ENCODE measurements at places on chromosomes 7 and 10.

GRCh38 chr7:76381814-76382213 is 23.0 kb upstream of the YWHAG start:
- no peak for DNase-seq

DNA sequence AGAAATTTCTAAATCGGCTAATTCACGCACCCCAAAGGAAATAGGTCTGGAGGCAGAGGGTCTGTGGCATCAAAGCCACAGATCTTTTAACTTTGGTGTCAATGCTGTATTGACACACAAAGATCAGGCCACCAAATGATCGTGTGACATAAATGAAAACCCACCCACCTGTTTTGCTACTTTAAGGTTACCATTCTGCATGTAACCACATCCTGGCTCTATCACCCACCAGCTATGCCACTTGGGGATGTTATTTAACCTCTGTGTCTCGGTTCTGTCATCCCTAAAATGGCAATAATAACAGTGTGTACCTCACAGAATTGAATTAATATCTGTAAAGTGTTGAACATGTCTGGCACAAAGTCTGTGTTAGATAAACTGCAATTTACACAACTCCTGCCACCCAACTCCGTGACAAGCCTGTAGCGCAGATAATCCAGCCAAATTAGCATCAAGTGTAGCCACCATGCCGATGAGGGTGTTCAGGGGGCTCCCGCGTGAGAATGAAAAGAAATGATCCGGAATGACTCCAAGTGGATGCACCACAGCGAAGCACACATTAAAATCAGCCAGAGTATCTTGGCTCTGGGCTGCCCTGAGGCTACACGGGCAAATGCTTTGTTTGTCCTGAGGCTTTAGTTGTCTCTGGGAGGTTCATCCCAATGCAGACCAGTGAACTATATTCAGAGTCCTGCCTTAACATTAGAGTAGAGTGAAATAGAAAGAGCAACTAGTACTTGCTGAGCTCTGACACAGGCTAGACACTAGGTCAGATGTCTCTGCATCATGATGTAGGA is 158.4 kb upstream of the NEBL start:
- no peak for DNase-seq

GRCh38 chr10:24713086-24713485 is 10.6 kb downstream of the ARHGAP21 start:
- no peak for DNase-seq

DNA sequence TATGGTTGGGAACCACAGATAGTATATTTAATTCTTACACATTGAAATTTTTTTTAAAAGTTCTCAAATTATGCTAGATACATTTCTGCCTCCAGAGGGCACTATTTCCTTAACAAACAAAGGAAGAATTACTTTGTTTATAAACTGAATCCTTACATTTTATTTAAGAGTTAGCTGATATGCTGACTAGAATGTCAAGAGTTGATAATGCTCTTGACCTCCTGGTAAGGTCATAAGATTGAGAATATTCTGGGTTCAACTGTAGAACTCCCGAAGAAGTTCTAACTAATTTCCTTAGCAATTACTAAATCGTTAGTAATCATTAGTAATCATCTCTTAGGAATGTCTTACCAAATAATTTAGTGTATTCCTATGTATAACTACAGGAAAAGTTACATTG is 95.3 kb upstream of the CYP26C1 start:
- no peak for DNase-seq

DNA sequence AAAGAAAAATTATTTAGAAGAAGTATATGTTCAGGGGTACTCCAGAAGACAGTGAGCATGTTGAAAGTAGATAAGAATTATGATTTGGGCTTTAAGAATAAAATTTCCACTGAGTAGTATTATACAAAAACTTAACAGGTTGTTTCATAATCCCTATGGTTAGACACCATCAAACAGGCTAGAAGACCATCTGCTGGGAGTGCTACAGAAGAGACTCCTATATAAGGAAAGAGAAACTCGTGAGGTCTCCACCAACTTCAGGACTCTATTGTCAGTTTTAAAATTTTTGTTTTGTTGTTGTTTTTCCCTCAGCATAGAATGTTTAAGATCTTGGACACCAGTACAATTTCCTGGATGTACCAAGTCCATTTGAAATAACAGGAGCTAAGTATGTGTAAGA is 13.1 kb downstream of the DNAJC1 start:
- DNase-seq: no peak

DNA sequence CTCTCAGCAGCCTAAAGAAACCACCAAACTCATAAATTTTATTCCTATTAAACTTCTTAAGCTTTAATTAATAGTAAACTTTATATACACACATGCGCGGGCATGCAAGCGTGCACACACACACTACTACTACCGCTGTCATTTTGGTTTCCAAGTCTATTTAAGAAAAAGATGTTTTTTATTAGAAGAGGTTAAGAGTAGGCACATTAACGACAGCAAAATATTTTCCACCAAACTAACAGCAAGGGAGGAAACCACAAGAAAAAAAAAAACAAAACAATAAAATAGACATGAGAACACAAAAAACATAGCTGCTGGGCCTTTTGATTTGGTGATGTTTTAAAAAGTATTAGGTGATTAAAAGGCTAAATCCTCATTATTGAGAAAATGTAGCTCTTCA is 28.6 kb downstream of the RTKN2 start:
- no peak for DNase-seq

GRCh38 chr7:105388356-105389087 is at the start of gene SRPK2:
SRPK2 (minus strand) TSS chr7:105388921.
- peak; percentile 53 for DNase-seq

DNA sequence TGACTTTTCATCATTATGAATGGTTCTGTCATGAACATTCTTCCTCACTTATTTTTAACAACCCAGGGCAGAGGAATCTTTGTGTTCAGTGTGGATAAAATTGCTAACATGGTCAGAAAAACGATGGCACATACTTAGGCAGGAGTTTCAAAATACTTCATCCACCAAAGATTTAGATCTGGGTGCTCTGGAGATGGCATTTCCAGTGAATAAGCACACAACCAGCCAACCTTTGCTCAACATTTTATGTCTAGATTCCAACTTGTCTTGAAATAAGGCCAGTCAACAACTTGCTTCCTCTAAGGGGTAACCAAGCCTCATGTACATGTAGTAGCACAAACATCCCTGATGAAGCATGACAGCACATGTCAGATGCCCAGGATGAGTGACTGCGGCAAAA is 33.4 kb upstream of the ADRB1 start:
- no peak for DNase-seq

DNA sequence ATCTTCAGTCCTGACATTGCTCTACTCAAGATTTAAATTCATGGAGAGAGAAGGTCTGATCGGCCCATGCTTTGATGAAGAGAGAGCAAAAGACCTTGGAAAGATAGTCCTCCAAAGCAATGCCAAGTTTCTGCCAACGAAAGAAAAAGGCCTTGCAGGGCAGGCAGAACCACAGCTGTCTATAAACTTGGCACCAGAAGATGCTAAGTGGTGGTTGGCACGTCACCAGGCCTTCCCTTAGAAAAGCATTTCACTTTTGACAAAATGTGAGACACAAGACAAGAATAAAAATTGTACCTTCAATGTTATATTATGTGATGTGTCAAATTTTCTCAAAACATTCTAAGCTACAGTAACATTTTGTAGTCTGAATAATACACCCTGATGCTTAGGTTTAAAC is 42.0 kb upstream of the FGFR2 start:
- DNase-seq: no peak

- no peak for DNase-seq
Measured at GRCh38 chr7:132076301-132077035, 499.8 kb downstream of the PLXNA4 start.

DNA sequence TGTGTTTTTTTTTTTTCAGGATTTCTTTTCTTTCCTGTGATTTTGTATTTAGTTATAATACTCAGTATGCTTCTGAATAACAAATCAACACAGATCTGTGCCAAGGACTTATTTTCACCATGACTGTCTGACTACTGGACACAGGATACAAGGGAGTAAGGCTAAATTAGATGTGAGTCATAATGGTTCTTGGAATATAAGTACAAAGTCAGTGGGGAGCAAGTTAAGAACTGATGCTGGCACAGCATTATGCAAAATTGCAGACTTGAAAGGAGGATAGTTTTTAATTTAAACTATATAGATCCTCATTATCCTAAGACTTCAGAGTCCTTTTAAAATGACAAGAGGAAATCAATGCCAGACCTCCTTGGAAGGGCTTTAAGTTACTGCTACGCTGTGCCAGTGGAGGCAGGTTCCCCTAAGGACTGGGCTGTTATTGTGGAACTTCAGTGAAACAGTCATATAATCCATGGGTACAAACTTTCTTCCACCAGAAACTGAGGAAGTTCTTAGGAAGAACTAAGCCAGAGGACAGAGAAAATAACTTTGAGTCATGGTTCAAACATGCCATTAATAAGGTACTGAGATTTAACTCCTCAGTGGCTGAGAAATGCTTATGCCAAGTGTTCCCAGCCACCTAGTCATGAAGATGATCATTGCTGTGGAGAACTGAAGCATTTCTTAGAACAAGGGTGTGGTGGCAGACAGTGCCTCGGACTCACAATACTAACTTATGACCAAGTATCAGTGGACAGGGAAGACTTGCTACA is 531.2 kb downstream of the HTR7 start:
- DNase-seq: no peak

- DNase-seq: no peak
Measured at GRCh38 chr7:137695942-137696341, 150.8 kb downstream of the DGKI start.

GRCh38 chr7:138720286-138720685 is 19.1 kb upstream of the SVOPL start:
- DNase-seq: no peak

GRCh38 chr7:21868576-21868850 is 77.2 kb downstream of the CDCA7L start:
- no peak for DNase-seq

- DNase-seq: no peak
Measured at GRCh38 chr7:143846692-143847091, 55.3 kb downstream of the TCAF1 start.

GRCh38 chr7:128141683-128142195 is 99.3 kb upstream of the LEP start:
- no peak for DNase-seq

GRCh38 chr10:124094419-124094785 is 1.0 kb upstream of the CHST15 start:
- no peak for DNase-seq

DNA sequence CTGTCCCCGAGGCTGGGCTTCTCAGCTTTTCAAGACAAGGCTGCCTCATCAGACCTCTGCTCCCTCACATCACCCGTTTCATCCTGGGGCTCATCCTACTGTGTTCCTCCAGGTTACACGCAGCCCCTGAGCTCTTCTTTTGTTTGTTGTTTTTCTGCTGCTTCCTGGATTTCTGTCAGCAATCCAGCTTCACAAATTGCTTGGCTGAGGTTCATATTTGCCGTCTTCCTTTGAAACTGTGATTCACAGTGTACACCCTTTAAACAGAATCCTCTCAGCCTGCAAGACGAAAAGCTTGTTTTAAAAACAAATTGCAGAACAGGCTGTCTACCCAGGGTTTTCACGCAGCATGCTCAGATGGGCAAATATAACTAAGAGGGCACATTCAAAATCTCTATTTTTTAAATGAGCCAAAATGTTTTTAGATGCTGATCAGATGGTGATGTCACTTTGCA is 39.1 kb upstream of the PARD3 start:
- no peak for DNase-seq

DNA sequence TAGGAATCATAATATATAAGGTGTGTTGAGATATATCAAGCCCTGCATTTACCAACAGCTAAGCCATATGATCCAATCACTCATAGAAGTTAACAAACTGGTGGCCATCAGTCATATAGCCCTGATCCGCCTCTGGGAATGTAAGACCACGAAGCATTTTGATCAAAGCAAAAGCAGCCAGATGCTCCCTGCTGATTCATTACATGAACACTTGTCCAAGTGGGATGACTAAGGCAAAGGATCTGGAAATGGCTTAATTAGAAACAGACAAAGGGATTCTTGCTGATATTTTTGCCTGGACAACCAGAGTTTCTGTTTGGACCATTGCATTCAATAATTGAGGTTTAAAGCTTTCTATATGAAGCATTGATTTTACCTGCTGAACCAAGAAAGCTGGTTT is 535.5 kb downstream of the GPAM start:
- no peak for DNase-seq

- DNase-seq: no peak
Measured at GRCh38 chr10:80829562-80829961, 291.9 kb downstream of the SH2D4B start.

GRCh38 chr10:93850031-93851015 is 43.5 kb upstream of the SLC35G1 start:
- DNase-seq: no peak

DNA sequence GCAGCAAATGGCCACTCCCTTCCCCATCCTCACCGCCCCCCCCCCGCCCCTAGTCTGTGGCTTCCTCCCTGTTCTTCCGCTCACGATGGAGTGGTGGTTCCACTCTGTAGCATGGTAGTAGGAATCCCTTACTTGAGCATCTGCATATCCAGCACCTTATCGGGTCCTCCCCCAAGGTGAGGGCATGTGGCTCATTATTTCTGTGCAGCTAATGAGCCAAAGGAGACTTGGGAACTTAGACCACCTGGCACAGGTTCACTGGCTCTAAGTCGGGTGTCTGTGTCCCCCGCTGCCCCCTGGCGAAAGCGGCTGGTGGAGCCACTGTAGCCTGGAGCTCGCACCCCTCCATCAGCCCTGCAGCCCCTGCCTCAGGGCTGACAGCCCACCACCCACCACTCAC is 22.8 kb upstream of the GPR26 start:
- no peak for DNase-seq

- no peak for DNase-seq
Measured at GRCh38 chr7:38292442-38292841, 19.0 kb upstream of the TARP start.

- DNase-seq: no peak
Measured at GRCh38 chr7:18566829-18567228, 71.3 kb downstream of the HDAC9 start.

- no peak for DNase-seq
Measured at GRCh38 chr10:96257944-96258343, 13.4 kb downstream of the BLNK start.

GRCh38 chr10:86547296-86547695 is 25.7 kb upstream of the WAPL start:
- no peak for DNase-seq

DNA sequence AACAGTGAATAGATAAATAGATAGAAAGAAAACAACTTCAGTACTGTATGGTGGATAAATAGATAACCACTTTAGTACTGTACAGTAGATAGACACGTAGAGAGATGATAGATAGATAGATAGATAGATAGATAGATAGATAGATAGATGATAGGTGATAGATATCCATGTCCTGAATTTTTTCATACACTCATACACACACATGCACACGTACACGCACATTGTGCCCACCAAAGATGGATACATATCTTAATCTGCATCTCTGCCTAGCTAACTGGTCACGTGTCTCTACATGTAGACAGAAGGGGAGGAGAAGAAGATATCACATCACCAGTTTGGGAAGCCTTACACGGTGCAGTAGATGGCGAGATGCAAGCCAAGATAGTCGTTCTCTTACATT is 99.2 kb downstream of the ARID5B start:
- DNase-seq: no peak

- DNase-seq: no peak
Measured at GRCh38 chr7:19617901-19618300, 90.9 kb downstream of the POLR1F start.

Measured in stimulated activated CD4-positive, alpha-beta T cell treated with anti-CD3 and anti-CD28 coated beads, Interleukin-12 subunit alpha, Interleukin-12 subunit beta, amount 100 ng/mL, for 48 hours (primary cell).